ENCODE measurements at places on chromosomes 1 and 21. TPM values are rescaled to one million over a fixed set of nuclear protein-coding genes. Genes with fewer than 3 reads are reported as not detected.
A peak's percentile ranks its signal among the peaks of the same experiment; 100 is the strongest.

DNA sequence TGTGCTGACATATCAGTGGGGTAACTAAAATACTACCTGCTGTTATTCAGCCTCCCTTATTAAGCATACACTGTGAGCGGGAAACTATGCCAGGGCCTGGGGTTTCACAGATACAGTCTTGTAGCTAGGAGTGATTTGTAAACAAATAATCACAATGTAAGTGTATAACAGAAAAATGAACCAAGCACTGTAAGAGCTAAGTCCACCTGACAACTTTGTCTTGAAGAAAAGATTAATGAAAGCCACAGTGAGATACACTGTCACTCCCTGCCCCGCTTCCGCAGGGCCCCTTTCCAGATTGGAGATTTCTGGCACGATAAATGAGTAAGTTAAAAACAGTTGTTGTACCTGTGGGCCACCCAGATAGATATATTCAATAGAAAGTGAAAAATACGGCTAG, 4.8 kb downstream of the RCAN3 start:
- no peak for DNase-seq

DNA sequence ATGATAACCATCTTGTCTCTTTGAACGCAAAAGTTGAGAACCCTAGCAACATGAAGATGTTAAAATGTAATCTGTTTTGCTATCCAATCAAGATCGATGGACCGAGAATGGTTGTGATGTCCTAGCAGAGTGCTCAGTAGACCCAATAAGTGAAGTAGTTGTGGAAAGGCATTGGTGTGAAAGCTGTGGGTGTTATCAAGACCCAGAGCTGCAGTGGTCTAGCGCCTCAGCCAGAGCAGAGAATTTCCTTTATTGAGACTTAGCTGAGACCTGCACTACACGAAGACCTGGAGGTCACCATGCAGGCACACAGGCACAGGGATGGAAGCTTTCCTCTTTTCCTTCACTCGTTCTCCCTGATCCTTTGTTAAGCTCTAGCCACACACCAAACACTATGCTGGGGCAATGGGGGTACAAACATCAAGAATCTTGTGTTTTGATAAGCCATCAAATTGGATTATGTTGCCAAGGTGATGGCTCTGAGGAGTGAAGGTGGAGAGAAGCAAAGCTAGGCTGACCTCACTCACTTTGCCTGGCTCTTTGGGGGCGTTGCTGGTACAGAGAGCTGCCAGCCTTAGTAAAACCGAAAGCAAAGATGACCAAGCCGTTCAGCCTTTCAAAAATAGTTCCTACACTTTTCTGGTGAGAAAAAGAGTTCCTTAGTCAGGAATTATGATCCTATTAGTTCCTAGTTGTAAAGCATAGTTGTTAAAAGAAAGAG, 24.1 kb downstream of the METTL13 start:
- DNase-seq, result no peak

The DMRTA2 gene
- total RNA-seq, result not detected

The HCN3 gene
- total RNA-seq, result 4.7 TPM

The CFH gene
- total RNA-seq, result 145 TPM

DNA sequence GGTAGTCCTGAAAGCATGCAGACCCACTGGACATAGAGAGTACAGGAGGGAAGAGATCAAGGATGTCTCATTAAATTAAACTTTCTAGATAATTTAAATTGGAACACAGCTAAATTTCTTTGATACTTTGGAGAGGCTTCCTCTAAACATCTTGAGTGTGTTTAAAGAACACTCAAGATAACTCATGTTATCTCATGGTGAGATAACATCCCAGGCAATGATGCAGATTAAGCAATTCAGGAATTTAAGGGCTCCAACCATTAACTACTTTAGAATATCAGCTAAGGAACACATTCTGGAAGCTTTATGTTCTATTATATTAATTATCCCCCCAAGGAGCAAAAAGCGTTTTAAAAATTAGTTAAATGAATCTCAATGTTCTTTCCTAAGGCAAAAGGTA, 289.2 kb upstream of the RUNX1 start:
- DNase-seq, result no peak

GRCh38 chr1:219020386-219020785, 153.3 kb upstream of the LYPLAL1 start:
- no peak for DNase-seq

DNA sequence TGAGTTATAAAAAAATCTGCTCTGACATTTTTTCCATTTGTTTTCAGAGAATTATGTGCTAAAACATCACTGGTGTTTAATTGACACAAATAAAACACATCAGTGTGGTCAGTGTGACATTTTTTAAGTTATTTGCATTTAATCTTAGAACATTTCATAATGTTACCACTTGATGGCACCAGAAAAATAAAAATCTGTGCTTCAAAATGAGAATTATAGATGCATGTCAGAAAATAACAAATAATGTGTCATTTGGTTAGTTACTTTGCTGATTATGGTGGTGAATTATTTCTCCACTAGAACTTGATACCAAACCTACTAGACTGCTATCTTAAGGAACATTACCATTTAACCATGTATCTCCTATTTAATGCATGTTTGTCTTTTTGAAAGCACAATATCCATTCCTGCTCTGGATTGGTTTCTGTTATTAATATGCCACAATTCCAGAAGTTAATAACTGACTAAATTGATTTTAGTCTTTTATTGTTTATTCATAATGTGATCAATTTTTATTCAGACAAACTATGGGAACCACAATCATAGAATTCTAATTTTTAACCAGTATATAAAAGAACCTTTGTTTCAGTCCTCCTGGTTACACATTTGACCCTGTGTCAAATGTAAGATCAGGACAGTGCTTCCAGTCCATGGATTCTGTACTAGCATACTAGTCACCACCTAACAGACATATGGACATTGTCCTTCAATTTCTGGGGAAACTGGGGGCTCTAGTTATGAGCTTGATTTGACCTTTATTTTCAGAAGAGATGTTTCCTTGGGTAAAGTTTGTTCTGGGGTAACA, 81.0 kb downstream of the RPS6KC1 start:
- DNase-seq, result no peak

GRCh38 chr1:47432071-47433036, 5.5 kb upstream of the FOXD2 start:
- peak; percentile 83 for DNase-seq

The CELA2A gene
- total RNA-seq, result 0.44 TPM

The RERE gene
- 215 TPM for total RNA-seq

GRCh38 chr1:205170532-205171269, 40.8 kb downstream of the DSTYK start:
- DNase-seq, result no peak

DNA sequence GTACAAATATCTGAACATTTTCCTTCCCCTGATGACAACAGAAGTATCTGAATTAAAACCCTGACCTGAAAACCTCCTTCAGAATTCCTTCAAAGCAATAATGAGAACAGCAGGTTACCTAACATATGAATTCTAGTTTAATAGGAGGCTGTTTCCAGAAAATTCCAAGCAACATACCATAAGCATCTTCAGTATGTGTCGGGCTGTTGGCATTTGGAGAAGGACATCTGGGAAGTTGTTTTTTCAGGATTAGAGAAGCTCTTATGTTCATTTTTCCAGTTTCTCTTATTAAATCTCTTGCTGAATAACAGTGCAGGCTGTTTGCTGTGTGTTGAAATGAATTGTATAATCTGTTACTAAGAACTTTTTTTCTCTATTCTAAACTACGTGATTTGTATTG, 101.5 kb downstream of the PLA2G4A start:
- DNase-seq, result no peak

The TMEM54 gene
- total RNA-seq, result 88.7 TPM

- no peak for DNase-seq
Measured at GRCh38 chr1:173395762-173396161, 81.4 kb upstream of the PRDX6 start.

GRCh38 chr1:54608566-54609230, 14.6 kb downstream of the FAM151A start:
- DNase-seq, result no peak

DNA sequence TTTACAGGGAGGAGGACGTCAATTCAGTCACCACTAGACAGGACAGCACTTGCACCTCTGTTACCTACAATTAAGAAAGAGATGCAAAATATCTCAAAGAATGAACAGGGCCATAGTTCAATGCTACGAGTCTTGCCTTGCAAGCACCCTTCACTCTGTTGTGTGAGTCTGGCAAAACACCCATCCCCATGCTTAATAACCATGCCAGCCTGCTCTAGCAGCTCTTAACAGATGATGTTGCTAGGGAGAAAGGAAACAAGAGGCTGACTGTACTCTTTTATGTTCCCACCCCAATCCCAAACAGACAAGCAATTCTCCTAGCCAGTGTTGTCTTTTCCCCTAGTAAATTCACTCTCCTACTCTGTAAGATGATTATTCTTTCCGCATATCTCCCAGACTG, 5.3 kb downstream of the CBR1 start:
- no peak for DNase-seq

GRCh38 chr1:187645651-187646050, 816.9 kb downstream of the PLA2G4A start:
- no peak for DNase-seq
